Stimulated activated naive CD8-positive, alpha-beta T cell treated with anti-CD3 and anti-CD28 coated beads, Interleukin-15, Interleukin-2, amounts not matched to agents 100 U/mL and 50 U/mL, for 24 hours (primary cell): ENCODE measurements at places on chromosomes 3 and 15.

GRCh38 chr3:141373768-141374526 lies 5.6 kb downstream of the ZBTB38 start:
- no peak for DNase-seq

GRCh38 chr3:124221422-124221821 lies 229.5 kb upstream of the ROPN1 start:
- no peak for DNase-seq

GRCh38 chr15:83324799-83325198 lies 40.3 kb upstream of the BNC1 start:
- no peak for DNase-seq

DNA sequence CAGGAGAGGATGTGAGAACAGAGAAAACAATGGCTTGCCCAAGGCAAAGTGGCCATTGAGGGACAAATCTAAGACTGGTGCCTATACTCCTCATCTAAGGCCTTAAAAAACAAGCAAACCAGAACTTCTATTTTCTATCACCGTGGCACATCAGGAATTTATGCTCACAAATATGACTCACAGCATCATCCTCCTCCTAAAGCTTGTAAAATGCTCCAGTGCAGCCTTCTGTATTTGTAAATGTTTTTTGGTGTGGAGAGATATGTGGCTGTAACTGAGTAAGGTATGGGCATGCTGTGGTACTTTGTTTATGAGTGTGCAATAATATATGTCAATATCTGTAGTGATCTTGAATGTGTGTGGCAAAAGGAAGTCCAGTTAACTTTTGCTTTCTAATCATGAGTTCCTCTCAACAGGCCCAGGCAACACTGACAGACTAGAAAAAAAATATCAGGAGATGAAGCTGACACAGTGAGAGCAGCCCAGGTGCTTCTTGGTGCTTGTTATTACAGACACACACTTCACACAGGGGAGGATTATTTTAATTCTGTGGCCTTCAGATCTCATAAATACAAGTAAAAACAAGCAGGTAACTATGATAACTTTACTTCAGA lies 60.3 kb downstream of the CTNNB1 start:
- no peak for DNase-seq

DNA sequence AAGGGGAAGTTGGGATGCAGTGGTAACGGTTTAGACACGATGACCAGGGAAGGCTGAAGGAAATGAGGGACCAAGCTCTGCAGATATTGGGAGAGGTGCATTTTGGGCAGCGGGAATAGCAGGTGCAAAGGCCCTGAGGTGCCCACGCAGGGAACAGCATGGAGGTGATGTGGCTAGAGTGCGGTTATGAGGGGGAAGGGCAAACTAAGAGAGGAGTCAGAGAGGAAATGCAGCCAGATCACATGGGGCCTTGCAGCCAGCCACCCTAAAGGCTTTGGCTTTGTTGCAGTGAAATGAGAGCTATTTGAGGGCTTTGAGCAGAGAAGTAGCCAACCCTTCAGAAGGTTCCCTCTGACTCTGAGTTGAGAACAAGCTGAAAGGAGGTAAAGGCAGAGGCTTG lies 2.6 kb downstream of the SPATA12 start:
- no peak for DNase-seq

DNA sequence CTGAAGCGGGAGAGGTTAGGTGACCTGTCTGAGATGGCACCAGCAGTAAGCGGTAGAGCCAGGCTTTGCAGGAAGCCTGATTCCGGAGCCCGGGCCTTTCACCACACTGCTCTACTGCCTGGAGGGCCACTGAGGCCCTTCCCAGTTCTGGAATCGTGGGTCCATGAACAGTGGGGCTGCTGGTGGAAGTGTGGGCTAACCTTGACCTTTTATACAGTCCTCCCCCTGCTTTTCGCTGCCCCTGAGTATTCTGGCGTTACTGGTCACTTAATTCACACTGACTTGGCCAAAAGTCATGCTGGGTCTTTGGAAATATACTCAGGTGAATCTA lies 2.6 kb upstream of the ABTB1 start:
- DNase-seq, result no peak

DNA sequence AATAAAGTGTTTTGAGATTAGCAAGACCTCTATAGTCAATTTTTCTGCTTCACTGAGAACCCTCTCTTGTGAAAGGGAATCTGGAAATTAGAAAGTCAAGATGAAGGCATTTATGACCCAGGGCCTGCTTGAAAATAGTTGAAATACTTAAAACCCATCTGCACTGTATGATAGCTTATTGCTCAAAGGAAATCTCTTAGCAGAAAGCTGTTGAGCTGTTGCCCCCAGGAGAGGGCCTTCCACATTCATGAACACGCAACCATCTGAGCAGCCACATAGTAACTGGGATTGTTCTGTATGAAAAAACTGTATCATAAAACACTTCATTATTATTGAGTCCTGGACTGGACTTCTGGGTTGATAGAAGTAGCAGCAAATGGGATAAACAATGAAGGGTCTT lies 106.4 kb upstream of the PTX3 start:
- no peak for DNase-seq

DNA sequence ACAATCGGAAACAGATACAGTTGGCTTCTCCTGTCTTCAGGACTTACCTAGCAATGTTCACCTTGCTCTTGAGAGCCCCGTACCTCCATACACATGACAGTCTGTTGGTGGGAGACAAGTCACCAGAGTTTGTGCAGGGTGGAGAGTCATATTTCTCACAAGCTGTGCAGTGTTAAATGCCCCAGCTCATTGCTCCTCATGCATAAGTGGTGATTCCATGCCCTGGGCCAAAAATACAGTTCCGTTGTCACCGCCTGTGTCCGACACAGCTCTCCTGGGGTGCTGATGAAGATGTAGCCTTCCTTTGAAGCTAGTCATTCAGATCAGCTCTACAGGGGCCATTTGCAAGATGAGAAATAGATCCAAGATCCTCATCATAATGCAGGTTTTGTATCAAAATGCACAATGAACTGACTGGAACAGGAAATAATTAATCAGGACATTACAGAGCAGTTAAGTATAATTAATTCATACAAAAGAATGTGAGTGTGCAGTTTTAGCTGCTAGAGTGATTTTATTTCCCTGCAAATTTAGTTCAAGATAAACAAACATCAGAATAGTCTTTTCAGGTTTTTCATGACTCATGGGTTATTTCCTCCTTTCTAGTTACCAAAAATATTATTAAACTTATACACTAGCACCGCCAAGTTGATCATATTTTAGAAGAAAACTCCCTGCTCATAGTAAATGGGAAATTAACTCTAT lies 66.5 kb downstream of the CD47 start:
- no peak for DNase-seq

DNA sequence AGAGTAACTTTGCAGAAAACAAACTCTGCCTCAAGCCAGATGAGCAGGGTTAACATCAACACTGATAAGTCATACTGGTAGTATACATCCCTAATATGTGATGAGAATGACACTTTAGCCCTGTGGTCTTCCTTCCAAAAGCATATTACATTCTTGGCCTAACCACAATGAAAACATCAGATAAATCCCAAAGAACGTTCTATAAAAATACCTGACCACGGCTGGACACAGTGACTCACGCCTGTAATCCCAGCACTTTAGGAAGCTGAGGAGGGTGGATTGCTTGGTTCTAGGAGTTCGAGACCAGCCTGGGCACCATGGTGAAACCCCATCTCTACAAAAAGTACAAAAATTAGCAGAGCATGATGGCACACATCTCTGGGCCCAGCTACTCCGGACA lies 4.7 kb downstream of the TMCC1 start:
- no peak for DNase-seq

GRCh38 chr3:45781271-45781670 lies 15.1 kb downstream of the SLC6A20 start:
- no peak for DNase-seq

DNA sequence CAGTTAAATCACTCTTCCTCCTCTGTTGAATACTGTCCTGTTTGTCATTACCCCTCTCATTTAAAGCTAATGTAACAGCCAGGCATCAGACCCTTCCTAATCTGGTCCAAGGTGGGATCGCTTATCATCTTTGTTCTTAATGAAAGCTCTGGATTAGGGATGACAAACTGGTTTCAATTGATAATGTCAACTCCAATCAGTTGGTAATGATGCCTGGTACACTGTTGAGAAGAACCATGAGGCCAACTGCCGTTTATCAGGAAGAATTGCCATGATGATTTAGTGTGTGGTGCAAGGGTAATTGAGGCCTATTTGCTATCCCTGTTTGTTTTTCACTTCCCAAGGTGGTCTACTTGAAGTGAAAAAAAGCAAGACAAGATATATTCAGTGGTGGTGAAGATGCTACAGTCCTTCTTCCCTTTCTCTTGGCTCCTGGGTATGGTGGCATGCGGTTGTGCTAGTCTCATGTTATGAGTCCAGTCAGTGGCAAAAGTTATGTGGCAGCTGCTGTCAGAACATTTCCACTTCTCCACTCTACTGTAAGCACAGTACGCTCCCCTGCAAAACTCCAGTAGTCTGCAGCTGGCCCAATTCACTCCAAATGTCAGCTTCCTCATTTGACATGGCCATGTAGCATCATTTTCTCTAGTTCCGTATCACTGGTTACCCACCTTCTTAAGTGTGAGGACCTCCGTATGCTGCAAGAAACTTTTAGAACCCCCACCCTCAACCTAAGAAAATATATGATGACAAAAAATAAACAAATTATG lies 72.5 kb downstream of the MORC1 start:
- no peak for DNase-seq

DNA sequence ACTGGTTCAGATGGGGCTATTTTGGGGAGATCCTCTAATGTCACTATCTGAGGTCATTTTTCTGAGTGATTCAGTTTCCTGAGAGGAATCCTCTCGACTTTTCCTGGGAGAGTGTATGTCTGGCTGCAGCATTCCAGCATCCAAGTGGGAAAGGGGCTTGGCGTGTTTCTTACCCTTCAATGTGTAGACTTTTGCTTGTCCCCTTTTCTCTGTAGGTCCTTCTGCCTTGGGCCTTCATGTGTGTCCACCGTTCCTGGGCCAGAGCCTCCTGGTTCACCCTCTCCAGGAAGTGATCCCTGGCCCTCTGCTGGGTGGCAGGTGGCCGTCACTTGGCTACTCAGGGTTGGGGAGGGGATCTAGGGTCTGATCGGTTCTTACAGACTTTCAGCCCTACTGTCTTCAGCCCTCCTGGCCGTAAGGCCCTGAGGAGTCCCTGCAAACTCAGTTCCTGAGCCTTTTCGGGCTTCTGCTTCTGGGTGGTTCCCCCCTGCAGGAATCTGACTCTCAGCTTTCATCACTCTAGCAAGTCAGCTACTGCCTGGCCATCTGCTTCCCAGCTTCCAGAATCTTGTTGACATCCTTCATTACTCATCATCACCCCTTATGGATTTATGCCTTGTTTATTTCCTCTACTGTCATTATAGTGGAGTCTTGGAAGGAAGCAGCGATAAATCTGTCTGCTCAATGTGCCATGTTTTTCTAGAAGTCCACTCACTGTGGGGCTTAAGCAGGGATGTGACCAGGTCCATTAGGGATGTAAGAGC lies 36.5 kb downstream of the GOLGA6L10 start:
- no peak for DNase-seq

- no peak for DNase-seq
Measured at GRCh38 chr3:48187301-48187578, 977 bp downstream of the CDC25A start.

DNA sequence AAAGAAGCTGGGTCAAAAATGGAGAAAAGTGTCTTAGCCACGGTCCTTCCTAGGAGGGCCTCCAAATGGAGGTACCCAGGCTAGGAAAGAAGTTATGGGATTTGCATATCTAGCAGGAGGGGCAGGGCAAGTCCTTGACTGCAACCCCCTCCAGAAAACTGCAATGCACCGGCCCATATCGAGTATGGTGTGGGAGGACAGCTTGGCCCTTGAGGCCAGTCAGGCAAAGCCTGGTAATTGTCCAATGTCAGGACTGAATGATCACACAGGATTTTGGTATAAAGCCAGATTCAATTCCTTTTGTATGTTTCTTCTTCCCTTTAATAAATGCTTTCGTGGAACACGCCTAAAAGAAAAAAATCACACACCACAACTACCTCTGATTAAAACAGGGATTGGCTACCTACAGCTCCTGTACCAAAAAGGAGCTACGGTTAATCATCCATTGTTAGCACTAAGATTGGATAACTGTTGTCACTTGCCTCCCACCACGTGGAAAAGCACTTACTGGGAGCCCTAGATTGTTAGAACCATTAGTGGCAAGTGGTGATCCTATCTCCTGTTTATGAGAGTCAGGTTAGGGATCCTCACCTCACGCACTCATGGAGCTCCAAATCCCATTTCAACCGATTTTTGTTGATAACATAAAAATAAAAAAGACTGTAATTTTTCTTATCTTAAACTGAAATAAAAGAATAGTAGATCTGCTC lies 1.2 kb downstream of the ZNF770 start:
- DNase-seq, result no peak

- DNase-seq, result no peak
Measured at GRCh38 chr3:64388886-64389285, 163.6 kb upstream of the PRICKLE2 start.

- DNase-seq, result no peak
Measured at GRCh38 chr3:33001889-33002288, 50.4 kb downstream of the CCR4 start.

DNA sequence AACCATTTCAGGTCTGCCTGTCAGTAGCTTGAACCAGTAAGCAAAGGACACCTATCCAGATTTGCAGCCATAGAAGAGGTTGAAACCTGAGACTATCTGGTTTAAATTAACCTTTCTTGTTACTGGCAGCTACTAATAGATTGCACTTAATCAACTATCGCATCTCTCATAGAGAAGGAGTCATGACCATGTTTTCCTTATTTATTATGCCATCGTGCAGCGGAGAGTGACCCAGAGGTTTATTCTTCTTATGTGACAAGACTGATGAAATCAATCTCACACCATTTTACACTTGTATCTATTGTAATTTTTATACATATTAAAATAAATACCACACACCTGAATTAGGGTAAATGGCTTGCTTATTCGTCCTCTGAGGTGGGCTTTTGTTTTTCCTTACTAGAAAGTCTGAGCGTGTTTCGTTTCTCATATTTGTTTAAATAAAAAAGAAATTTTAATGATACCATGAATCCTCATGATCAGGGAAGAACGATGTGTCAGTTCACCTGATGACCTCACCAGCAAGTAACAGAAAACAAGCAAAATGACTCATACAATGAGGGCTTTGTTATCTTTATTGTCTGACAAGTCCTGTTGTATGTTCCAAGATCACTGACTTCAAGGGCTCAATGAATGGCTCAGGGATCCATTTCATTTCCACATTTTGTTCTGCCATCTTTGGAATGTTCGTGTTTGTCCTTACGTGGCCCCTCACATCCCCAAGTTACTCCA lies 379.5 kb upstream of the DPH6 start:
- no peak for DNase-seq

GRCh38 chr3:20648921-20649381 lies 462.9 kb upstream of the SGO1 start:
- DNase-seq, result no peak

- no peak for DNase-seq
Measured at GRCh38 chr3:48215466-48215865, 7.8 kb upstream of the CAMP start.

- DNase-seq, result no peak
Measured at GRCh38 chr15:52021892-52022540, 3.0 kb downstream of the MAPK6 start.

- no peak for DNase-seq
Measured at GRCh38 chr15:74317820-74318375, 49.5 kb downstream of the CYP11A1 start.

GRCh38 chr15:38651328-38652038 lies 86.9 kb upstream of the RASGRP1 start:
- peak; percentile 39 for DNase-seq

- no peak for DNase-seq
Measured at GRCh38 chr15:70281261-70281810, 183.6 kb upstream of the TLE3 start.
